Activated CD4-positive, alpha-beta memory T cell treated with anti-CD3 and anti-CD28 coated beads, Interleukin-2, amount 10 ng/mL, durations not matched to agents 7 days and 5 days (primary cell): ENCODE measurements at places on chromosomes 13 and 19. TPM values are rescaled to one million over a fixed set of nuclear protein-coding genes. Genes with fewer than 3 reads are reported as not detected.

Gene NPAS1
- 0.20 TPM for total RNA-seq

Gene SIGLEC9
- total RNA-seq = 1.7 TPM

DNA sequence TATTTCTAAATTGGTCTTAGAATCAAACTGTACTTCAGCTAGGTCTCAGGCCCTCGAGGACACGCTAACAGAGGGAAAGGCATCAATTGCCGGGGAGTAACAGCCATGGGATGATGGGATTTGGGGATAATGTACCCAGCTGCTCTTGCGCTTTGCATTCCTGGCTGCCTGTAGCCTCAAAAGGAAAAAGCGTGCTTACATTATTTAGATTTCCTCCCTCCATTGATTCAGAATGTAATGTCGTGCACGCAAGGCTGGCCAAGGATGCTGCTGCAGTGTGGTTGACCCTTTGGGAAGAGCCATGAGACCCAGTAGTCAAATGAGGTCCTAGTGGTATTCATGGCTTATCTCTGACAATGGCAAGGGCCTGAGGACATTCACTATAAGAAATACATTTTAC is 95.1 kb downstream of the SLC7A1 start:
- DNase-seq = no peak

DNA sequence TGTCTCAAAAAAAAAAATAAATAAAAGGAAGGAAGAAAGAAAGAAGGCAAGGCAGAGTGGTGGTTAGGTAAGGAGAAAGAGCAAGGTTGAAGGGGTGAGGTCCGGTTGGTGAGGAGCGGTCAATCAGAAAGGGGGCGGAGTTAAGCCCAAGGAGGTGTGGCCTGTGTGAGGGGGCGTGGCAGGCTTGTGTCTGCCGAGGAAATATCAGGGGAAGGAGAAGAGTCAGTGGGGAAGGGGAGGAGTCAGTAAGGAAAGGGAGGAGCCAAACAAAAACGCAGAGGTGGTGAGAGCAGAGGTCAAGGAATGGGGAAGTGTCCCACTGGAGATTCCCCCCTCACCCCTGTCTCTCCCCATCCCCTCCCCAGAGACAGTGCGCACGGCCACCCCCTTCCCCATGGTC is 5.9 kb downstream of the CACNG7 start:
- DNase-seq = no peak

- DNase-seq = no peak
Measured at GRCh38 chr13:23609874-23610576, 39.8 kb downstream of the TNFRSF19 start.

- DNase-seq = no peak
Measured at GRCh38 chr13:94318418-94318817, 161.1 kb downstream of the DCT start.
